ENCODE measurements at places on chromosomes 1 and 21. TPM values are rescaled to one million over a fixed set of nuclear protein-coding genes. Genes with fewer than 3 reads are reported as not detected.
A peak's percentile ranks its signal among the peaks of the same experiment; 100 is the strongest.

- H3K27me3 ChIP-seq, result no peaks in the 10 kb centered on the region
- DNase-seq, result peak; percentile 41
- H3K27ac ChIP-seq, result no peak overlapping the region
Observed at GRCh38 chr1:201016211-201016651, 7.3 kb downstream of the KIF21B start.

DNA sequence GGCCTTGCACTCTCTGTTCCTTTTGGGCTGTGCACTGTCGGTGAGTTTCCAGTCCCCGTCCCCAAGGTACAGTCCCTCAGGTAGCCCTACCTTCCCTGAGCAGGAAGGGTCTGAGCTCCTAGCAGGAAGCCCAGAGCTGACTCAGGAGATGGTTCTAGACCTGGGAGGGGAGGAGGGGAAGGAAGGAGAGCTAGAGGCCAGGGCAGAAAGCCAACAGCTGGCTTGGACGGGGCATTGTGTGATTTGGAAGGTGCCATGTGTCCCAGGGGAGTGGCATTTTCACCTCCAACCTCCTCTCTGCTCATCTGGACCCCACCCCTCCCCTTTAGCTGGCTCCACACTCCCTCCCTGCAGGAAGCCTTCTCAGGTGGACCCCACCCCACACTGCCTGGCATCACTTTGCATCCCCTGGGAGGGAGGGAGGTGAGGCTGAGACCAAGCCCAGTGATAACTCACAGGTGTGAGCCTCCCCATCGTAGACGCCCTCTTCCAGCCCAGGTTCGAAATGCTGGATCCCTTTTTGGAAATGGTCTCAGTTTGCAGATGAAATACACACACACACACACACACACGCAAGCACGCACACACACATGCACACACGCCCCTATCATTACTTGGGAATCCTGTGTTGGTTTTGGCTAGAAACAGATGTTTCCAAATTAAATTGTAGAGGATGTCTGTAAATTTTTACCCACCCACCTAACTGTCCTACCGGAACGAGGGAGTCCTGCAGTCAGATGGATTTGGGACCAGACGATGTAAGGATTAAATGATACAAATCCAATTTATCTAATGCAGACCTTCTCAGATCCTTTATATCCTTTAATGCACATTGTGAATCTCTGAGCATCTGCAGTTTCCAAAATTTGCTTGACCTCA lies 19.7 kb upstream of the IFNLR1 start:
- no peak overlapping the region for H3K4me3 ChIP-seq
- H3K27ac ChIP-seq, result no peak overlapping the region
- no peak for DNase-seq
- H3K36me3 ChIP-seq, result no peaks in the 10 kb centered on the region
- no peaks in the 10 kb centered on the region for H3K4me1 ChIP-seq

The OPRD1 gene
- total RNA-seq, result not detected

DNA sequence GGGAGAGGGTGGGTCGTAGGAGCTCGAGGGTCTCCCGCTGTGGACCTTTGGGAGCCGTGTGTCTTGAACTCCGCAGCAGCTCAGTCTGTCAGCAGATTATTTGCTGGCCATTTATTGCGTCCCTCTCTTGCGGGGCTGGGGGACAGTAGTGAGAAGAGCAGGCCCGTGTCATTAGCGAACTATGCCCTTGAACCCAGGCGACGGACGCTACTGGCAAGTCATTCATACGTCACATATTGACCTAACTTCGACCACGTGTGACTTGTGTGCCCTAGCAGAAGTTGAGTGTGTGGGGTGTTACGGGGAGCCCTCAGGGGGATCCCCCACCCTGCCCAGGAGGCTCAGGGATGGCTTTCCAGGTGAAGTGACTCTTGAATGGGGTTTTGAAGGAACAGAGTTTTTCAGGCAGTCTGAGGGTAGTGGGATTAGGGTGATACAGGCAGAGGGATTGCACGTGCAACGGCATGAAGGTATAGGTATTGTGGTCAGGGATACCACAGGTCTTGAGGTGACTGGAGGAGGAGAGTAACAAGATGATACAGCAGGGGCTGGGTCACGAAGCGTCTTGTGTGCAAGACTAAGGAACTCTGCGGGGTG lies 13.0 kb downstream of the RCC1 start:
- H3K27me3 ChIP-seq, result no peaks in the 10 kb centered on the region
- peaks cover 5% of the 10 kb centered on the region for H3K4me1 ChIP-seq
- peak overlapping the region; percentile 58 for H3K4me3 ChIP-seq
- no peak for DNase-seq
- no peaks in the 10 kb centered on the region for H3K36me3 ChIP-seq

- no peak overlapping the region for H3K27ac ChIP-seq
- no peaks in the 10 kb centered on the region for H3K36me3 ChIP-seq
- no peak overlapping the region for H3K4me3 ChIP-seq
- no peak for DNase-seq
Observed at GRCh38 chr1:94768036-94768435, 52.1 kb upstream of the SLC44A3 start.

- no peaks in the 10 kb centered on the region for H3K36me3 ChIP-seq
- H3K4me3 ChIP-seq, result no peak overlapping the region
- no peaks in the 10 kb centered on the region for H3K4me1 ChIP-seq
- no peak for DNase-seq
- H3K27ac ChIP-seq, result no peak overlapping the region
Observed at GRCh38 chr1:190000365-190000872, 477.2 kb downstream of the BRINP3 start.

The CBR1 gene
- 80.6 TPM for total RNA-seq

- H3K27me3 ChIP-seq, result no peaks in the 10 kb centered on the region
- no peaks in the 10 kb centered on the region for H3K4me1 ChIP-seq
- no peaks in the 10 kb centered on the region for H3K36me3 ChIP-seq
- no peak overlapping the region for H3K4me3 ChIP-seq
- no peak overlapping the region for H3K27ac ChIP-seq
Observed at GRCh38 chr1:42748461-42749410, 8.7 kb upstream of the CLDN19 start.

The SPRR2B gene
- not detected for total RNA-seq

GRCh38 chr1:201326710-201327109 lies 43.4 kb downstream of the PKP1 start:
- H3K4me1 ChIP-seq, result no peaks in the 10 kb centered on the region
- H3K27me3 ChIP-seq, result no peaks in the 10 kb centered on the region
- no peaks in the 10 kb centered on the region for H3K36me3 ChIP-seq

The DCST1 gene
- total RNA-seq, result 0.22 TPM

DNA sequence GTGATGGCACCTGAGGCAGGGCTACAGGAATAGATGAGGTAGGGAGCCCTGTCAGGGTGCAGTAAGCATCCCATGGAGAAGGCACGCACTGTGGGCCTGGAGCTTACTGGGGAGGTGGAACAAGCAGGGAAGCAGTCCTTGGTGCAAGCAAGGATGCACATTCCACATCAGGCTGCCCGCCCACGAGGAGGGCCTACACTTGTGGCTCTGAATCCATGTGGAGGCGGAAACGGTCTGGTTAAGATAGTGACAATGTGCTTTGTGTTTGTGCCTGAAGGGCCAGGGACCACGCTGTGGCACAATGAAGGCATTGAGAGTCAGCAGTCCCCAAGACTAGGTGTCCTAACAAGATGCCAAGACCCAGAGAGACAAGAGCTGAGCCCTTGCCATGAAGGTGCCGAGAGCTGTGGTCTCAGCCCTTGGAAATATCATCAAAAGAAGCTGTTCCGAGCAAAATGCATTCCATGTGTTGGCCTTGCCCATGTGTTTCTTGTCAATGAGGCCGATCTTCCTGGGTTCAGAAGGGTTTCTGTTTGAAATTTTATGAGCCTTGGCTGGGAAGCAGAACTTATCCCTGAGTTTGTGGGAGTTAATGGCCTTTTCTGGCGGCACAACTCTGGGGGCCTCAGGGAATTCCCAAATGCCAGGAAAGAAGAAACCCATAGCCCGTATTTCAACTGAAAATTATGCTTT lies 111.9 kb downstream of the NGF start:
- no peaks in the 10 kb centered on the region for H3K36me3 ChIP-seq
- H3K27me3 ChIP-seq, result no peaks in the 10 kb centered on the region
- no peak overlapping the region for H3K27ac ChIP-seq
- H3K4me3 ChIP-seq, result no peak overlapping the region

DNA sequence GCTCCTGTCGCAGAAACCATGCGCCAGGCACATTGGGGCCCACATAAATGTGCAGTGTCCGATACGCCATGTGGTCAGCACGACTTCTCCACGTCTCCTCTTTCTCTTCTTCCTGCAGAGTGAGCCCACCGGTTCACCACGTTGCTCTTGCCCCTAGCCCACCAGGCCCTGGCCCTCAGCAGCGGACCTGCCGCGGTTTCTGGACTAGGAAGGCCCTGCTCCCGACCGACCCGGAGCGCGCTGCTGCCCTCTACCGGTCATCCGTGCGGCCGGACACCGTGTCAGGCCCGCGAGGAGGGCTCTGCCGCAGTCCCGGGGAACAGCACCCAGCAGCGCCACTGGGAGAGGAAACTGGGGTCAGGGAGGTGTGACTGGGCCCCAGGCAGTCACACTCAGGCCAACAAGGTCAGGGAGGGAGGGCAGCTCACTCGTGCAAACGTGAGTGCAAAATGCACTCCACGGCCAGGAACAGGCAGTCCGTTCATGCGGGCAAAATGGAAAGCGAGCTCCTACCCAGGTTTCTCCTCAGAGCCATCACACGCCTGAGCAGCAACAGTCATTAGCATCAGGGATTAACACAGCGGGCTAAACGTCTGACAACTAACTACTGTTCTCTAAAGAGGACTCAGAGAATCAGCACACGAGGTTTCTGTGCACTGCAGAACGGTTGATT lies 13.7 kb downstream of the TLR5 start:
- H3K4me3 ChIP-seq, result peak overlapping the region; percentile 14
- peaks cover 7% of the 10 kb centered on the region for H3K4me1 ChIP-seq
- no peaks in the 10 kb centered on the region for H3K27me3 ChIP-seq
- no peaks in the 10 kb centered on the region for H3K36me3 ChIP-seq
- no peak overlapping the region for H3K27ac ChIP-seq

The MTF2 gene
- 25.2 TPM for total RNA-seq

- peaks cover 6% of the 10 kb centered on the region for H3K4me1 ChIP-seq
- DNase-seq, result peak; percentile 33
- no peak overlapping the region for H3K27ac ChIP-seq
- H3K27me3 ChIP-seq, result no peaks in the 10 kb centered on the region
- H3K36me3 ChIP-seq, result no peaks in the 10 kb centered on the region
Observed at GRCh38 chr1:239814306-239814881, 277.3 kb upstream of the FMN2 start.

- H3K27me3 ChIP-seq, result no peaks in the 10 kb centered on the region
- no peak overlapping the region for H3K27ac ChIP-seq
- H3K4me1 ChIP-seq, result no peaks in the 10 kb centered on the region
Observed at GRCh38 chr21:40847951-40848350, 993 bp upstream of the DSCAM start.

DNA sequence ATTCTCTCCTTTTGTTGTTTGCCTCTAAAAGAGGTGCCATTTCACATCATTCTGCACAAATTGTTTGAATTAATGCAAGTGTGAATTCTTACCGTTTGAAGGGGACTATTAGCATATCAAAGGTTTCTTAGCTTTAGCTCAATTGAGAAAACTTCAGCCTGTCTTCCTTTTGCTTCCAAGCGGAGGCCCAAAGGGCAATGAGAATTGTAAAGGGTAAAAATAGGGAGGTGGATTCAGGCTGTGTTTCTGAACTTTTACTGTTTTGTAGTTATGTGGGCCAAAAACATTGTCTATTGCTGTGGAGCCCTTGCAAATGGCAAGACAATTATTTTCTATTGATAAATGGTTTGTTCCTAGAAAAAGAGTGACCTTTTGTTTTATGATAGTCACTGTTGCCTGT lies 3.6 kb downstream of the ADGRL2 start:
- H3K36me3 ChIP-seq, result no peaks in the 10 kb centered on the region
- H3K4me3 ChIP-seq, result peak overlapping the region; percentile 49
- DNase-seq, result no peak
- no peaks in the 10 kb centered on the region for H3K27me3 ChIP-seq
- H3K27ac ChIP-seq, result no peak overlapping the region

- DNase-seq, result no peak
- H3K36me3 ChIP-seq, result no peaks in the 10 kb centered on the region
- H3K4me3 ChIP-seq, result no peak overlapping the region
- H3K27me3 ChIP-seq, result no peaks in the 10 kb centered on the region
Observed at GRCh38 chr1:119489201-119489600, 17.8 kb upstream of the HSD3B1 start.

- no peaks in the 10 kb centered on the region for H3K4me1 ChIP-seq
- no peaks in the 10 kb centered on the region for H3K27me3 ChIP-seq
- H3K27ac ChIP-seq, result no peak overlapping the region
- H3K36me3 ChIP-seq, result no peaks in the 10 kb centered on the region
- H3K4me3 ChIP-seq, result no peak overlapping the region
- DNase-seq, result no peak
Observed at GRCh38 chr1:14852291-14852690, 253.8 kb downstream of the KAZN start.

The RIT1 gene
- 26.9 TPM for total RNA-seq

- H3K4me1 ChIP-seq, result peaks cover 6% of the 10 kb centered on the region
- no peaks in the 10 kb centered on the region for H3K36me3 ChIP-seq
- H3K27me3 ChIP-seq, result no peaks in the 10 kb centered on the region
- no peak for DNase-seq
- H3K4me3 ChIP-seq, result no peak overlapping the region
- no peak overlapping the region for H3K27ac ChIP-seq
Observed at GRCh38 chr21:33750017-33750416, 107.7 kb downstream of the ITSN1 start.

The LEPR gene
- 41.1 TPM for total RNA-seq

The GUCA2A gene
- total RNA-seq, result not detected

DNA sequence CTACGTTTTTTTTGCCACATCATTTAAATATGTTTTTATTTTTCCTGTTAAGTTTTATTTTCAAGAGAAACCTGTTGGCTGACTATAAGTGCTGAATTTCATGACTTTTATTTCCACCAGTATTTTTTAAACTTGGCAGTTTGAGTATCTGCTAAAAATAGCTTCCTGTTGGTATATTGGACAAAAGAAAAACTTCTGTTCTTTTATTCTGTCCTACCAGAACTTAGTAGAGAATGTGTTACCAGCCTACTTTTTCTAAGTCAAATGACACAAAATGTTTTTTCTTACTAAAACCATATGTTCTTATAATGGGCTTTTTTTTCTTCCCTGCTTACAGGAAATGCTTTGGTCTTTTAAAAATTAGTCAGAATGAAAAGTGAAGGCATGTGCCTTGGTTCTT lies 7.6 kb downstream of the DR1 start:
- no peak for DNase-seq
- H3K27me3 ChIP-seq, result no peaks in the 10 kb centered on the region
- no peak overlapping the region for H3K4me3 ChIP-seq
- H3K4me1 ChIP-seq, result peaks cover 1% of the 10 kb centered on the region
- no peak overlapping the region for H3K27ac ChIP-seq

The FAM89A gene
- total RNA-seq, result 7.0 TPM

DNA sequence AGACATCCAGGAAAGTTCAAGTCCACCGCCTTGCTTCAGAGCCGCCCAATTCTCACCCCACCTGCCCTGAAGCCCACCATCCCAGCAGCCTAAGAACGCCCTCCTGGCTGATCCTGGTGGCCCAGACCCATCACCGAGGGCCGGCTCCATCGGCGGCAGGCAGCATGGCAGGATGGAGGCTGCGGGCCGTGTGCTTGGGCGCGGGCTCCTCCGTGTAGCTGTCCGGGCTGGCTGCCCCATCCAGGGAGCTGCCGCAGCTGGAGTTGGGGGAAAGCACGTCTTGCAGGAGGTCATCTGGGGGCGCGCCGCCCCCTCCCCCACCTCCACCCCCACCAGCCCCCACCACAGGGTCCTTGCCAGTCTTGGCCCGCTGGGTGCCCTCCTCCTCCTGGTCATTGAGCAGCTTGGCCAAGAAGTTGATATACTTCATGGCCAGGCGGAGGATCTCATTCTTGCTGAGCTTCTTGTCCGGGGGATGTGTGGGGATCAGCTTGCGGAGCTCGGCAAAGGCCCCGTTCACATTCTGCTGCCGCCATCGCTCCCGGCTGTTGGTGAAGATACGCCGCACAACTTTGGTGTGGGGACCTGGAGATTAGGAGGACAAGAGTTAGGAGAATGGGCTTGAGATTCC lies 12.3 kb downstream of the TAL1 start:
- no peak for DNase-seq
- H3K4me1 ChIP-seq, result no peaks in the 10 kb centered on the region
- H3K4me3 ChIP-seq, result no peak overlapping the region

Measured in ovary (tissue), 10 donors.